ENCODE measurements at places on chromosomes 3 and 15.

- no peak for DNase-seq
These were observed 32.4 kb downstream of the ZNF445 start for GRCh38 chr3:44444896-44445691.

- DNase-seq, result peak; percentile 57
These were observed 140.5 kb upstream of the CADPS start for GRCh38 chr3:63015614-63016309.

- DNase-seq, result no peak
These were observed 387.2 kb upstream of the SGO1 start for GRCh38 chr3:20573175-20573574.

DNA sequence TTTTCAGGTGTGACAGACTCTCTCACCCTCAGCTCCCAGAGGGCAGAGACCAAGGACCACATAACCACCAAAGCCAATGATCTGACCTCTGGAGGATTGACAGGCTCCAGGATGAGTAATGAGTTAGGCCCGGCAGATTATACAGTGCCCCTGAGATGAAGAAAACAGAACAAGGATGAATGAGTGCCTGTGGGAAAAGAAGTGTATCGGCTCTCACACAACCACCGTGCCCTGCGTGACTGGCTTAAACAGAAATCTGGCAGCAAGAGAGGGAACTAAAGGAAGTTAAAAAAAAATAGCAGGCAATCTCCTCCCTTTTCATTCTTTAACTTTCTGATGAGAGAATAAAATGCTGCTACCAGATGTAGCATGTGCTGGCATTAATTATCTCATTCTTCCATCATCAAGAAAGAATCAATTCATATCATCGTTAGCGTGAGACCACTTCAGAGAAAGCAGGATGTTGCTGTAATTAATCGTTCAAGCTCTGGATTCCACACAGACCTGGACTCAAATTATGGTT lies 227.5 kb upstream of the COL8A1 start:
- no peak for DNase-seq

DNA sequence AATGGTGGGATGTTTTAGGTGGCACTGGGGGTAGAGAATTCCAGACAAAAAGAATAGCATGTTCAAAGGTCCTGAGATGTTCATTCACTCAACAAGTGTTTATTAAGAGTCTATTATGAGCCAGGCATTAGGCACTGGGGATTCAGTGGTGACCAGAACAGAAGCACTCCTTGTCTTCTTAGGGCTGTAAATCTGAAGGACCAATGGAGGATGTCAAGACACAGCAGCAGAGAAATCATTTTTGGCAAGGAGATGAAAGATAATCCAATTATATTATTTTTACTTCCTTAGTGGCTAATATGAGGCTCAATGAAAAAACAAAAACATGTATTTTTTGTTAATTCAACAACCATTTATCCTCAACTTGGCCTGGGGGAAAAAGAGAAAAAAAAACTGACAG lies 218.5 kb downstream of the SLC9A9 start:
- no peak for DNase-seq

DNA sequence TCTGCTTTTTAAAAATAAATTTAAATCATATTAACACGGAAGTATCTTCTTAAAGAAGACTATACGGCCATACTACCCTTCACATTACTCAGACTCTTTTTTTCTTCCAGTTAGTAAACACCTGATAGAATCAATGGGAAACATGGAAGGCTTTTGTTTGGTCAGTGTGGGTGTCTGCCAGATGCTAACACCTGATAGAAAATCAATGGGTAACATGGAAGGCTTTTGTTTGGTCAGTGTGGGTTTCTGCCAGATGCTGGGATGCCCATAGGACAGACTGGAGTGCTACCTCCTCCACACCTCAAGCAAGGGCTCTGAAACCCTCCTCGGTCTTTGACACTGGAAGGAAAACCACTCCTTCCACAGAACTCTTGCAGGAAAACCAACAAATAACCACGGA lies 29.2 kb downstream of the HACL1 start:
- no peak for DNase-seq

DNA sequence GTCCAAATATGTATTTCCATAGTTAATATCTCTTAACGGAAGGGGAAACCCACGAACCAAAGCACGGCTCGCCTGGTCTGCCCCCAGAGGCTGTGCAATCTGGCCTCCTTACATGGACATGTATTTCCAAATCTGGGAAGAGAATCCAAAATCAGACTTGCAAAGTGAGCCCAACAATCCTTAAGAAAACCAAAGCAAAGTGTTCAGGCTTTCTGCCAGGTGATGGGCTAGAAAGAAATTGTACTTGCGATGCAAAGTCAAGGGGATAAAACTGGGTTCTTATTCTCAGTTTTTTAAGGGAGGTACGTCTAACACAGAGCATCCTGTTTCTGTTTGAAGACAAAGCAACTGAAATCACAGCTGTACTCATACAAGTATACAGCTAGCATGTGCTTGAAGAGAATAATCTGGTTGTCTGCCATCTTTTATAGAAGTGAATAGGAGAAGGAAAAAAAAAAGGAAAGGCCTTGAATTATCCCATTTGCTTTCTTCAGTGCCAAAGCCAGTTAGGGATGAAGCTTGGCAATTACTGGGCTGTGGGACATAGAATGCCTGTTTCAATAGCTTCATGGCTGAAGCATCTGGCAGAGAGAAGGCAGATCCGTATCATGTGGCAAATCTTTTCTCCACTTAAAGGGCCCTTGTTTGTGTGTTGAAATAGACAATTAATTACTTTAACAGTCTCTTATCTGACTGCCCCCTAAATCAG lies 48.4 kb downstream of the LRIG1 start:
- no peak for DNase-seq

DNA sequence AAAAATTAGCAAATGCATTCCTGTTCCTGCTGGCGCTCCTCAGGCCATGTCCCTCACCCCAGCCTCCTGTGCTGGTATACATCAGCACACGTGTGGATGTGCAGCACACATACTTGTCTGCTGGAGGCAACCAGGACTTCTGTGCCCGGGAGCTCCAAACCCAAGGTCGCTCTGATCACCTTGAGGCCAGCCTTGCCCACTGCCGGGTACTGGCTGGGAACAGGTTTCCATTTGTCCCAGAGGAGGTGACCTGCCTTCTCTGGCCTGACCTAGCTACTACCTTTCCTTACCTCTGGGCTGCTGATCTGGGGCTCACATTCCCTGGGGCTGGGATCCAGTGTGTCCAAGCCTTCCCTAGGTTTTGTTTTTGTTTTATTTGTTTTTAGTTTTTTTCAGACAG lies 12.1 kb downstream of the PRKCD start:
- DNase-seq, result no peak

DNA sequence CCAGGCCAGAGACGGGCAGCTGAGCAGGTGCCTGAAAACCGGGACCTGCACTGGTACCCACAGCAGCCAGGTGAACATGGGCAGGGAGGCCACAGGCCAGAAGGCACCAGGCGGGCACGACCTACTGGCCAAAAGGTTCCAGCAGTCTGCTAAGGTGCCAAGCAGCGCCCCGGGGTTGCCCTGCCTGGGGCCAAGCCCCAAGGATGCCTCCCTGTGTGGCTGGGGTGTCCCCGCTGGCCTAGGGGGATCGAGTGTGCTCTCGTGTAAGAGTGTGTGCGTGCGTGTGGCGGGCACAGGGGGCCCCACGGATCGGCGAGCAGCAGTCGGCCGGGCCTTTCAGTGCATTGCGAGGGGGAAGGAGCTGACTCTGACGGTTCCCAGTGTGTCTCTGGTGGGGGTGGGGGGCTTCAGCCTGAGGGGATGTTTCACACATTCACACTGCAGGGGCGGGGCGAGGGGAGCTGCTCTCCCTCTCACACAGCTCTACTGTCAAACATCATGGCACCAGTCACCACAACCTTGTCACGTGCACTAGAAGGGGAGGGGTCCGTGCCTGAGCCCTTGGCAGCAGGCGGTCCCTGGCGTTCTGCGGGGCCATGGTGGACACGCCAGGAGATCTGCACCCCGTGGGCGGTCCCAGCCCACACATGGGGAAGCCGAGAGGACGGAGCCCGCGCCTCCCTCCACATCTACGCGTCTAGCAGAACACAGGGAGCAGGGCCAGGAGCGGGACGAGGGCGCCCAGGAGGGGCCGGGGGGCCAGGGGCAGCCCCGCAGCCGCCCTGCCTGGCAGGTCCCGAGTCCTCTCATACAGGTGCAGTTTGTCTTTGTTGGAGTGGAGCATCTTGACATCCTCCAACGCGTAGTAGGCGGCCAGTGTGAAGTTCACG lies 44.5 kb downstream of the RGMA start:
- no peak for DNase-seq

DNA sequence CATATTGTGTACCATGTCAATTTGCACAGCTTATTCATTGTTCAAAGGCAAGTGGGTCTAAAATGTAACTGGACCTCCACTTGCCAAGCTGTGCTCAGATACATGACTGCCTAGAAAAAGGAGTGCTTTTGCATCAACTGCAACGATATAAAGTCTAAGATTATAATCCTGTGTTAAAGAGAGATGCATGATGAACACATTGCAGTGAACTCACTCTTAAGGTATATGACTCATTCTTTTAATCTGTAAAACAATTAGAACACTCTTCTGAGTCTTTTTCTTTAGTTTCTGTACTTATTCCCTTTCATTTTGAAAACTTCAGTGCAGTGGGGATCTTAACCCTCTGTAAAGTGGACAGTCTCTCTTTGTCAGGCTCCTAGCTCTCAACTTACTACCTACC lies 982.8 kb downstream of the ROBO1 start:
- DNase-seq, result no peak

GRCh38 chr15:67322481-67322880 lies 67.9 kb downstream of the IQCH start:
- no peak for DNase-seq

DNA sequence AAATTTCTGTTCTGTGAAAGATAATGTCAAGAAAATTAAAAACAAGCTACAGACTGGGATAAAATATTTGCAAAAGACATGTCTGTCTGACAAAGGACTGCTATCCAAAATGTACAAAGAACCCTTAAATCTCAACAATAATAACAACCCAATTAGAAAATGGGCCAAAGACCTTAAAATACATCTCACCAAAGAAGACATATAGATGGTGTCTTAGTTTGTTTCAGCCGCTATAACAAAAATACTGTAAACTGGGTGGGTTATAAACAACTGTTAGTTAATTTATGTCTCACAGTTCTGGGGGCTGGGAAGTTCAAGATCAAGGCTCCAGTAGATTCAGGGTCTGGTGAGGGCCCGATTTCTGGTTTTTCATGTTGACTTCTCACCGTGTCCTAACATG lies 106.2 kb upstream of the AGTR1 start:
- DNase-seq, result no peak

GRCh38 chr15:71784719-71785118 lies 25.6 kb upstream of the NR2E3 start:
- DNase-seq, result no peak

- no peak for DNase-seq
These were observed 91.1 kb downstream of the WNT7A start for GRCh38 chr3:13788522-13789424.

DNA sequence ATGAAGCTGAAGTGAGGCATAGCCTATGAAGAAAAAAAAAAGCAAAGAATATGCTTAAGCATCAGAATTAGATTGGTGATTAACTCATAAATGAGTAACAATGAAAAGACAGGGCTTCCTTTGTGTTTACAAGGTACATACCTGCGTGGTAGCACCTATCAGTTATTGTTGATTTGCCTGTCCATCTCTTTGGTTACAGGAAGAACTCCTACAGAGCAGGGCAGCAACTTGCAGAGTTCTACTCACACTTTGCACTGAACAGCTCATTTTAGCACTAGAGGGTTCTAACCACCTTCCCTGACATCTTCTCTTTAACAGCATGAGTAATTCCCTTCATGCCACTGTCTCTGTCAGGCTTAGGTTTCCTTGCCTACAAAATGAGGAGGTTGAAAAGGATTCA lies 166.0 kb downstream of the DPH6 start:
- DNase-seq, result no peak

DNA sequence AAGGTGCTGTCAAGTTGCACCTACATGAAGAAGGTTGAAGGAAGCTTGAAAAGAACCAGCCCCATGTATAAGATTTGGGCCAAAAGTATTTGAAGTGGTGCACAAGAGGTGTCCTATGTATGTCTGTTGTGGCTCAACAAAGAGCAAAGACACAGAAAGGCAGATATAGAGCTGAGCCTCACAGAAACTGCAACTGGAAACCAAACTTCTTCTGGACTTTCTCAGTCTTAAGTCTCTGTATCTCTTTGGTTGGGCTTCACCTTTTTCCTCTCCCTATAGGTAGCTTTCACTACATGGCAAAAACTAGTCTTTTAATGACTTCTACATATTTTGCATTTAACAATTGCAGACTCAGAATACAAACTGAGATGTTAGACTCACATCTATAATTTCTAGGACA lies 8.8 kb upstream of the CMC1 start:
- DNase-seq, result no peak

DNA sequence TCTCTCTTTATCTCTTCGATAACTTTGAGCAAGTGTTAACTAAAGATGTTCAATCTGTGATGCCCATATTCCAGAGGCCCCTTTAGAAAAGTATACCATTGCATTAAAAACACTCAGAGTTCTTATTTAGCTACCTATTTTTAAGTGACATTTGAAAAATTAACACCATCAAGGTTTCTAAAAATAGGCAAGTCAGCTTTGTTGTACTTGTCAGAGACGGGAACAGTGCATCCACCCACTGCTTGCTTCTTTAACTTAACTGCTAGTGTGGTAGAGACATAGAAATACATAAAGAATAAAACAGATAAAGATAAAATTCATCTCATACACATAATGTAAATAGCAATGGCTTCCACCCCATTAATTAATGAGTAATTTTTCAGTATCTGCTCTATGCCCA lies 66.0 kb downstream of the IGSF11 start:
- no peak for DNase-seq

GRCh38 chr15:101615986-101616848 lies 36.0 kb downstream of the TM2D3 start:
- no peak for DNase-seq

- no peak for DNase-seq
These were observed 126.6 kb downstream of the SRGAP3 start for GRCh38 chr3:9122732-9123364.

DNA sequence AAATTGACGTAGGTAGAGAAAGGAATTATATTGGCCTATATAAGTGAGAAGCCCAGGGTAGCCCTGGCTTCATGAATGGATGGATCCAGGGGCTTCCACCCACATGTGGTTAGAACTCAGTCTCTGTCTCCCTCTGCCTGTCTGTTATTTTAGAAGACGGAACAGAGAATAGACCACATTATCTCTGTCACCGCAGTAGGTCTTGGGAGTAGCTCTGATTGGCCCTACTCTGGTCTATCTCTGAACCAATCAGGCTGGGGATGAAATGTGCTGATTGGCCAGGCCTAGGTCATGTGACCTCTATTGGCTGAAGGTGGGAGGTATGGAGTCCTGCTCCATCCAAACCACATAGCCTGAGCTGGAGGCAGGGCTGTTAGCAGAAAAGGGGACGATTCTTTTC lies 143.0 kb upstream of the PRR23C start:
- no peak for DNase-seq

DNA sequence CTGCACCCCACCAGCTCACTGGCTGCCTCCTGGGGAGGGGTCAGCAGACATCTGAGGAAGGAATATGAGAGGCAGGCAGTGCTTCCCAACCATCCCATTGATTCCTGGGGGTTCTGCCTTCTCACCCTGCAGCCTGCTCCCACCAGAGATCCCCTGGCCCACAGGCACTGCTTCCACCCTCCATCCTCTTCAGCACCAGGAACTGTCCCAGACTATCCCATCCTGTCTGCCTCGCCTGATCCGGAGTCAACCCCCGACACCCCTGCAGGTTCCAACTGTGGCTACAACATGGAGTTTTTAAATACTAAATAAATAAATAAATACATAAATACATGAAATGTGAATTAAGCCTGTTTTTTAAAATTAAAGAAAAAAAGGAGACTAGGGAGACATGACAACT lies 43.6 kb downstream of the CACNA2D2 start:
- DNase-seq, result no peak

Measured in head of caudate nucleus (tissue), 42 donors.